ENCODE measurements at places on chromosomes 1 and 21.

DNA sequence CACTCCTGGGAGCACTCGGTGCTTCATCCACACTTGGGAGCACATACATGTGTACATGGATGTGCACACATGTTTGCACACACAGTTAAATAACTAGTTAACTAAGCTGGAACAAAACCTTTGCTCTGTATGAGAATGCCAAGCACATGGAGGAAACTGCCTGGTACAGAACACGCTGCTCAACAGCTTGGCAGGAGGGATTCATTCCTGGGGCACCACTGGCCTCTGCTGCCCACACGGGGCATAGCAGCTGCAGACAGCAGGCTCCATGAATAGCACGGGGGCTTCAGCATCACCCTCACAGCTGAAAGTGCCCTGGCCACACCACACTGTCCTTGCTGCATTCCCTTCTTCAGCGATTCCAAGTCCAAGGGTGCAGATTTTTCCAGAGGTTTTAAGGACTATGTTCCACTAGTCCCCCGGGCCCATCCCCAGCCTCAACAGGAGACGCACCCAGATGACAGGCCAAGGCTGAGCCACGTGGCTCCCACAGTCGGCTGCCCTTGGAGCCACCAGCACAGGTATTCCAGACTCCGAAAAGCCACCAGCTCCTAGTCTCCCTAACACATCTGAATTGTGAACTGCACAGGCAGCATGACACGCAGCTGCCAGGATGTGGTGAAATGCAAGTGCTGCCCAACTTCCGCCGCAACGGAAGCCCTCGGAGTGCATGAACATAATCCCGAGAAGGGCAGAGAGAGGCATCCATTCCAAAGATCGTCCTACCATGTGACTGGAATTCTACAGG lies 16.9 kb downstream of the NPHP4 start:
- peak; percentile 23 for DNase-seq

DNA sequence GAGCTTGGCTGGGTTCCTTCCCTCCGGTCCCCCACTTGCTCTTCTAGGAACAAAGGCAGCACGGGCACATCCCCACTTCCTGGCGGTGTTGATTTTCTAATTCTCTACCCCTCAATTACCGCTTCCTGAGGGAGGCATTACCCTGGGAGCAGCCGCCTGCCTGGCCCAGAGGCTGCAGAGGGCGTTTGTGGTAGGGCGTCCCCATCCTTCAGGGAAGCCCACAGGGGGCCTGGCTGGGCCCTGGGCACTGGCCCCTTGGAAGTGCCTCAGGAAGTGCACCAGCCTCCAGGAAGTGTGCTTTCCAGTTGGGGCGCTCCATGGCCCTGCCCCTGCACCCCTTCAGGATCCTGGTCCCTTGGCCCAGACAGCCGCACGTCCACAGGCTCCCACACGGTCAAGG lies 42.1 kb upstream of the CASZ1 start:
- no peak for DNase-seq

DNA sequence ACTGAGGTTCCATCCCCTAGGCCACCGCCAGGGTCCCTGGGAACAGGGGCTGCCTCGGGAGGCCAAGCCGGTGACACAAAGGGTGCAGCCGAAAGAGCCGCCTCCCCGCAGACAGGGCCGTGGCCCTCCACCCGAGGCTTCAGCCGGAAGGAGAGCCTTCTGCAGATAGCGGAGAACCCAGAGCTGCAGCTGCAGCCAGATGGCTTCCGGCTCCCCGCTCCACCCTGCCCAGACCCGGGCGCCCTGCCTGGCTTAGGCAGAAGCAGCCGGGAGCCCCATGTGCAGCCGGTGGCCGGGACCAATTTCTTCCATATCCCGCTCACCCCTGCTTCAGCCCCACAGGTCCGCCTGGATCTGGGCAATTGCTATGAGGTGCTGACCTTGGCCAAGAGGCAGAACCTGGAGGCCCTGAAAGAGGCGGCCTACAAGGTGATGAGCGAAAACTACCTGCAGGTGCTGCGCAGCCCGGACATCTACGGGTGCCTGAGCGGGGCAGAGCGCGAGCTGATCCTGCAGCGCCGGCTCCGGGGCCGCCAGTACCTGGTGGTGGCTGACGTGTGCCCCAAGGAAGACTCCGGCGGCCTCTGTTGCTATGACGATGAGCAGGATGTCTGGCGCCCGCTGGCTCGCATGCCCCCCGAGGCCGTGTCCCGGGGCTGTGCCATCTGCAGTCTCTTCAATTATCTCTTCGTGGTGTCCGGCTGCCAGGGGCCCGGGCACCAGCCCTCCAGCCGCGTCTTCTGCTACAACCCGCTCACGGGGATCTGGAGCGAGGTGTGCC lies 1.4 kb downstream of the KLHDC7A start:
- DNase-seq = no peak

DNA sequence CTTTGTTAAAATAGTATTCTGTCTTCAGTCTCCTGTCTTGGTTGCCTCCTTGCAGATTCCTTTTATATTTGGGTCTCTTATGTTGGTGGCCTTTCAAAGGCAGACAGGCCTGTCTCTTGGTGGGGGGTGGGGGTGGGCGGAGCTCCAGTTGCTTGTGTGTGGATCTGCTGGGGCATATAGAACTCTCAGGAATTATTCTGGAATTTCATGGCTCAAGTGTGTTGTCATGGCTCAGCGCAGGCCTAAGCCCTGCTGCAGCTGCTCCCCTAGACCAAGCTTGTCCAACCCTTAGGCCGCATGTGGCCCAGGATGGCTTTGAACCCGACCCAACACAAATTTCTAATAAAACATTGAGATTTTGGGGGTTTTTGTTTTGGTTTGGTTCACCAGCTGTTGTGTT lies 8.0 kb downstream of the C1orf35 start:
- no peak for DNase-seq

DNA sequence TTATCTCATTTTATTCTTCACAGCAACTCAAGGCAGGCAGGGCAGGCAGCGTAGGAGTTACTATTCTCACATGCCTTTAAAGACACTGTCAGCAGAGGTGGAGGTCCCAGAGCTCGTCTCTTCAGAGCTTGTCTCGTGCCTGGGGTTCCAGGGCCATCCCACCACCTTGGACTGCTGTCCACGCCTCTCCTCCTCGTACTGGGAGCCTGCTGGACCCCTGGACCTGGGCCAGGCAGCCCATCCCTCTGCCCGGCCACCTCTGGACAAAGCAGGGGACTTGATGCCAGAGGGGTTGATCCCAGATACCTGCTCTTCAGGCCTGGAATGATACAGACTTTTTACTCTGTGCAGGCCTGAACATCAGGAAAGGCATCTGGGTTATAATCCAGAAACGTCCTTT lies 546.8 kb downstream of the KIF26B start:
- DNase-seq = no peak

DNA sequence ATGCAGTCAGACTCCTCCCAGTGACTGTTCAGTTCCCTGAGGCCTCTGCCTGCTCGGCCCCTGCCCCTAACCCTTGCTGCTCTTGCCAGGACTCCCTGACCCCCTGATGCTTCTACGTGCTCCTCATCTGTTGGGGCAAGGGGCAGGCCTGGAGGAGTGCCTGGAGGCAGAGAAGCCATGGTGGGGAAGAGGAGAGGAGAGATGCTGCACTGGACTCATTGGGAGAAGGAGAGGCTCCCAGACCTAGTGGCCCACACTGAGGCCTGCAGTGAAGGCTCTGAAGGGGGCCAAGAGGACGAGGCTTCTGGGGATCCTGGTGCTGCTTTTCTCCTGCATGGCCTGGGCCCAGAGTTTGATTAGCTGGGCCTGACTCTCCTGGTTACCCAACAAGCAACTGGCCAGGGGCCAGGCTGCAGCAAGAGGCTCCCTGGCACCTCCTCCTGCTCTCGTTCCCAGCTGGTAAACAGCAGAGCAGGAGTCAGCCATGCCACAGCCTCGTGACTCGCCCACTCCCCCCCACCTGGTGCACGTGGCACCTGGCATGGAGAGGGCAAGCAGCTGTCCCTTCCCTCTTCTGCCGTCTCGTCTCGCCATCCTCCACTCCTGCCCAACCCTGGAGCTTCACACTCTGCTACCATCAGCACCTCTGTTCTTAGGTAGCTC lies 847 bp upstream of the RORC start:
- no peak for DNase-seq

DNA sequence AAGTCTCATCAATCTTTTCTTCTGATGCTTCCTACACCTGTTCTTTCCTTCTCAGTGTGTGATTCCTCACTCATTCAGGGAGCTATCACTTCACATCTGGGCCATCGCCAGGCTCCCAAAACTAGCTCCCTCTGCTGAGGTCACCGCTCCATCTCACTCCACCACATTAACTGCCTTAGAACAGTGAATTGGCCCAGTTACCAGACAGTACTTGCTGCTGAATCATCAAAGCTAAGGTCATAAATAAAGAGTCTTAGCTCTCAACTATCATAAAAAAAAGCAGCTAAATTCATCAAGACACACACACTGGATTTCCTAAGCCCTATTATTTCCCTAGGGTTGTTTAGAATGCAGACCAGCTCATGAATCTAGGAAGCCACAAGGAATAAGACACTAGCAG lies 18.8 kb upstream of the SRM start:
- DNase-seq = no peak

Measured in stimulated activated CD4-positive, alpha-beta T cell treated with anti-CD3 and anti-CD28 coated beads, Interleukin-4, amount 100 ng/mL, for 48 hours (primary cell).